ENCODE measurements at places on chromosomes 1 and 21.

DNA sequence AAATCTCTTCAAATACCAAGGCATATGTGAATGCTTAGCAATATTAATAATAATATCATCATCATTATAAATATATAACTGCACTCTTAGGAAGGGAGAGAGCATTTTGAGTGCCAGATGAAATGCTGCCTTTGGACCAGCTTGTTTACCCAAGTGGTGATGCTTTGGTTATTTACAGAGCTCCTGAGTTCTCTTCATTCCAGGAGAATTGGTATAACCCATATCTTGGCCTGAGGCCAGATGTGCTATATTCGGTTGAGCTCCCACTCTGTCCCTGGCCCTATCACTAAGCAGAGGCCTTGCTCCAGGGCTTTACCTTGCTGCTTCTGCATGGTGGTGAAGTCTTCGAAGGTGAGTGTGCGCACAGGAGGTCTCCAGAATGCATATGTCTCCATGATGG is 89.4 kb downstream of the TBX15 start:
- no peak for DNase-seq

- DNase-seq, result no peak
Observed at GRCh38 chr1:160633330-160633903, 13.4 kb downstream of the SLAMF1 start.

- no peak for DNase-seq
Observed at GRCh38 chr21:41868062-41868710, 11.0 kb downstream of the PRDM15 start.

- DNase-seq, result no peak
Observed at GRCh38 chr1:154466921-154467417, 35.0 kb upstream of the TDRD10 start.

- DNase-seq, result no peak
Observed at GRCh38 chr1:27275696-27276095, 41.3 kb downstream of the WDTC1 start.

- no peak for DNase-seq
Observed at GRCh38 chr1:245055752-245056151, 99.0 kb upstream of the KIF26B start.

Data from frontal cortex (tissue), 4 donors.